Thoracic aorta (tissue), 2 donors: ENCODE measurements at places on chromosomes 7 and 10.

DNA sequence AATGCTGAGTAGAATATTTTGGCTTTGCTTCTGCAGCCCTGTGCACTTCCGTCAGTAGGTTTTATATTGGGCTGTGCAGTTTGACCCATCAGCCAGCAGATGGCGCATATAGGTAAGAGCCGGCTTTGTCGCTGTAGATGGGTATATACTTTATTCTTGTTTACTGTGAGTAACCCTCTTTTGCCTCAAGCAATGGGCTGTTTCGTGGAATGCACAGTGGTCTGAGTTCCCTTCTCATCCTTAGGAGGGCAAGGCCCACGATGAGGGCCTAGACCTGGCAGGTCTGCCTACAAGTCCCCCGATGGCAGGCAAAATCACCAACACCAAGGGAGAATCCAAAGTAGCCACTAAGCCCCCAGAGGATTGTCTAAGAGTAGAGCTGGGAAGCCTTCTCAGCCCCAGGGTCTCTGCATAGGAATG lies 1002.9 kb upstream of the KCND2 start:
- DNase-seq: no peak

DNA sequence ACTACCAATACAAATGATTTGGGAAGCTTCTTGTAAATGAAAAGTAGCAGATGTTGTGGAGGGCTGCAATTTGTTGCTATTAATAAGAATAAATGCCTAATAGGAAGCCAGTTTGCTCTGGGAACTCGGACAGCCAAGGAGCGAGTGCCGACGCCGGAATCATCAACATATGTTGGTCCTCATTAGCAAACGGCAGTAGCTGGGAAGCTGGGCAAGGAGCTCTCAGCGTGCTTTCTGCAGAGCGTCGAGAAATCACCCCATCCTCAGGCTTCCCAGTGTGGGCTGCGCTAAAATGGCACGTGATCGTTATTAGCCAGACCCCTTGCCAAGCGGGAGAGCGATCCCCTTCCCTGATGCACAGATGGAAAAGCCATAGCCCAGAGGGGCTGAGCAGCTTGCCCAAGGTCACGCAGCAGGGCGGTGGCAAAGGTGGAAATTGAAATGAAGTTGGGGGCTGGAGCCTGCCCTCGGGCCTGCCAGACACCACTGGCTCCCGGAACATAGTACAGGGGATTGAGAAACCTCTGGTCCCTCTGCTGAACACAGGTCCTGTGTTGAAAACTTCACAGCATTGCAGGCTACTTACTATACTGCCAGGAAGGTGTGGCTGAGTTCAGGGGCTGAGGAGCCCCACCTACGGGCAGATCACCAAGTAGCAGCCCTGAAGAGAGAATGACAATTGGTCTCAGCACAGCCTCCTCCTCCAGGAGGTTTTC lies 326.9 kb downstream of the PLXNA4 start:
- DNase-seq: no peak

DNA sequence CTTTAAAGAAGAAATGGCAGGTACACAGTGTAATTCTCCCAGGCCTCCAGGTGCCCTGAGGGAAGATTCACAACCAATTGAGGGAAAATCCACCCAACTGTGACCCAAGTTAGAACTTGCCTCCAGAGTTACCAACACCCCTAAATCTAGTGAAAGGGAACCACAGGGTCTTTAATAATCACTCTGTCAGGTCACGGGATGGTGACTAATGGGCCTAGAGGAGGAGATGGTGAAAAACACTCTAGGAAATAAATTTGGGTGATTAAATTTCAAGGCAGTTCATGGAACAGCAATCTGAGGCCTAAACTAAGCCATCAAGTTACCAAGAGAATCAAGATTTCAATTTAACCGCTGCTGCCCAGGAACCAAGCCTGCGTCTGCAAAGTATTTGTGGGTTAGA lies 26.7 kb upstream of the SLF2 start:
- no peak for DNase-seq

GRCh38 chr7:157775560-157776332 lies 438.9 kb downstream of the DNAJB6 start:
- no peak for DNase-seq

DNA sequence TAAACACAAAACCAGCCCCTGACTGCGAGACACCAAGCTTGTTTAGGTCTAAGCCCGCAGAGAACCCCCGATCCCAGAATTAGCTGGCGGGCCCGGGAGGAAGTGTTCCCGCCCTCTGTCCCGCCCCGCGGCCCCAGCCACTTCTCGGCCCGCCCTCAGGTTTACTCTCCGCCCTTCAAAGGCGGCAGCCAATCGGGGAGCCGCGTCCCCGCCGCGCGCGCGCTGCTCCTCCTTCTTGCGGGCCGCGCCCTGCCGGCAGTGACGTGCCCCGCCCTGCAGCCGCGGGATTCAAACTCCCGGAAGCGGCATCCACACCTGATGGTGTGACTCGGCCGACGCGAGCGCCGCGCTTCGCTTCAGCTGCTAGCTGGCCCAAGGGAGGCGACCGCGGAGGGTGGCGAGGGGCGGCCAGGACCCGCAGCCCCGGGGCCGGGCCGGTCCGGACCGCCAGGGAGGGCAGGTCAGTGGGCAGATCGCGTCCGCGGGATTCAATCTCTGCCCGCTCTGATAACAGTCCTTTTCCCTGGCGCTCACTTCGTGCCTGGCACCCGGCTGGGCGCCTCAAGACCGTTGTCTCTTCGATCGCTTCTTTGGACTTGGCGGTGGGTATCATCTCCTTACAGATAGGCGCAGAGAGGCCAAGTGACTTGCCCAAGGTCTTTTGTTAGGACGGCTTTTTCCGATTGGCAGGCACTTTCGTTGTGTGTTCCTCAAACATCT lies at the start of gene CEP55:
CEP55 (plus strand) TSS at position 291 of the 720 bp plus-strand sequence. CDS start 3,440 bp downstream, outside the sequence.
- DNase-seq: peak; percentile 76

DNA sequence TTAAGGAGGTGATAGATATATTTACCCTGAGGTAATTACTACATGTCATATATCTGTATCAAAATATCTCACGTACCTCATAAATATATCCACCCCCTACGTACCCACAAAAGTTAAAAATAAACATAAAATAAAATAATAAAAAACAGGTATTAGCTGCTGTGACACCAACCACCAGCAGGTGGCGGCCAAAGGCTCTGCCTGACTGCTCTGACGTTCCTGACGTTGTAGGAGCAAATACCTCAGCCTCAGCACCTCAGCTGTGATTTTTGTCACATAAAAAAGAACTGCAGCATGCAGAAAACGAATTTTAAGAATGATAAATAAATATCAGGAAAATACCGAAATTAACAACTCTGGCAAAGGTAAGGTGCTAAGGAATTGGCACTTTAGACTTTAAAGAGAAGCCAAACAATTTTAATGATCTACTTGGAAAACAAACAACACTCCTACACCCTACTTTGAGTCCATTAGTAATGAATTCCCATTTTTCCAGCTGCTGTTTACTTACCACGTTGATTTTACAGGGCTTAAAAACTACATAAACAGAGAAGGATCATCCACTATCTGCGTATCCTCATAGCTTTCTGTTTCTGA lies 125.4 kb upstream of the TARP start:
- no peak for DNase-seq

GRCh38 chr7:137953043-137953664 lies 48.7 kb downstream of the CREB3L2 start:
- no peak for DNase-seq

- DNase-seq: no peak
Measured at GRCh38 chr10:125102246-125102645, 58.1 kb downstream of the CTBP2 start.

DNA sequence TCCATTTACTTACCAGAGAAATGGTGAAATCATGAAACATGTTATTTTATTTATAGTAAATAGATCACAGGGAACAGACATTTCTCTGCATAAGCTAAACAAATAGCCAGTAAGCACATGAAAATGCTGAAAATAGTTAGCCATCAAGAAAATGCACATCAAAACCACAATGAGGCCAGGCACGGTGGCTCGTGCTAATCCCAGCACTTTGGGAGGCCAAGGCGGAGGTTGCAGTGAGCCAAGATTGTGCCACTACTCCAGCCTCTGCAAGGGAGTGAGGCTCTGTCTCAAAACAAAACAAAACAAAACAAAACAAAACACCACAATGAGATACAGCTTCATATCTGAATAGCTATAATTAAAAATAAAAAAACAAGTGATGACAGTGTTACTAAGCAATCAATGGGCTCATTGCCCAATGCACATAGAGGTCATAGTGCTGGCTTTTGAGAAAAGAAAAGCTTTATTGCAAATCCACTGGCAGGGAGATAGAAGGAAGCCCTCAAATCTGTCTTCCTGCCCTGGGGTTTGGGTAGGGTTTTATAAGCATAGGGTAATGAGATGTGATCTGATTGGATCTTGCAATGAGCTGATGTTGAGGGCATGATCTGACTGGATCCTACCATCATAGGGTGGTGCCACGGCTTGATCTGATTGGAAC lies 16.2 kb downstream of the CSTF2T start:
- no peak for DNase-seq

DNA sequence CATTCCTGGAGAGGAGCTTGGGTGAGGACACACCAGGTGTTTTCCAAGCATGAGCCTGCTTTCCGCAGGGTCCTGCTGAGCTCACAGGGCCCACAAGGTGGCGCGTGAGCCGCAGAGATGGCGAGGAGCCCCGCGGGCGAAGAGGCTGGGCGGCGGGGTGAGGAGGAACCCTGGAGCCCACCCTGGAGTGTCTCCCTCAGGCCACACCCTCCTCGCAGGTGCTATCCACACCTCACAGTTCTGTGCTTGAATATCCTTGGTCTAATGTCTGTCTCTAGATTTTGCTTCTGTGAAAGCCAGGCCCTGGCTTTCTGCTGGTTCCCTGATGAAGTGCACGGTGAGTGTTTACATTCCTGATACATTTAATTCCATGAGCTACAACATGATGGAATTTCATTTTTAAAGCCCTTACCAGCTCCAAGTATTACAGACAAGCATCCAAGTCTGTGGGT lies 433.6 kb downstream of the ACTR3B start:
- DNase-seq: no peak

GRCh38 chr10:98638920-98639319 lies 192.2 kb upstream of the HPS1 start:
- DNase-seq: no peak

DNA sequence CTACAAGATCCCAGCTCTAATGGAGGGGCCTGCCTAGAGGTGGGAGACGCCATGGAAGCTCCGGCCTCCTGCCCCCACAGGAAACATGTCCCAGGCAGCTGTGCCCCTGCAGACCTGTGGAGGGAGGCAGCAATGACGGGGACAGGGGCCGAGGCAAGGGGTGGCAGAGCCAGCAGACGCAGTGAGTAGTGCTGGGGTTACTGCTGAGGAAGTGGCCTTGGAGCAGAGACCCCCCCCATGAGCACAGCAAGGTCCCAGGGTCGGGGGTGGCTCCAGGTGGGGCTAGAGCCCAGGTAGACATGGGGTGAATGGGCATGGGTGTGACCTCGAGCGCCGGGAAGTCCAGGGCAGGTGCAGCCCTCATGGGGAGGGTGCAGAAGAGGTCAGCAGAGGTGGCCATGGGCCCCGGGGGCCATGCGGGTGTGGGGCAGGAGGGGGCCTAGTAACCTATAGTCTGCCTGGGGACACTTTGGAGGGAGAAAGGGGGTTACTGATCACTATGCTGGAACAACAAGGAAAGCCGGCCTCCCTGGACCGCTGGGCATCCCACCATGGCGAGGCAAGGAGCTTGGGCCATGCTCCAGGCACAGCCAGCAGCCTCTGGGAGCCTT lies 45.5 kb downstream of the JAKMIP3 start:
- no peak for DNase-seq

GRCh38 chr7:108189733-108190388 lies 59.7 kb upstream of the LAMB4 start:
- DNase-seq: no peak
